ENCODE measurements at places on chromosomes 3 and 15. TPM values are rescaled to one million over a fixed set of nuclear protein-coding genes. Genes with fewer than 3 reads are reported as not detected.

The PAQR5 gene
- total RNA-seq = 4.7 TPM

The EPHA6 gene
- total RNA-seq = not detected

The C3orf49 gene
- total RNA-seq = not detected

The MCF2L2 gene
- total RNA-seq = 0.28 TPM

The ITIH1 gene
- not detected for total RNA-seq
